ENCODE measurements at places on chromosomes 1 and 21.

DNA sequence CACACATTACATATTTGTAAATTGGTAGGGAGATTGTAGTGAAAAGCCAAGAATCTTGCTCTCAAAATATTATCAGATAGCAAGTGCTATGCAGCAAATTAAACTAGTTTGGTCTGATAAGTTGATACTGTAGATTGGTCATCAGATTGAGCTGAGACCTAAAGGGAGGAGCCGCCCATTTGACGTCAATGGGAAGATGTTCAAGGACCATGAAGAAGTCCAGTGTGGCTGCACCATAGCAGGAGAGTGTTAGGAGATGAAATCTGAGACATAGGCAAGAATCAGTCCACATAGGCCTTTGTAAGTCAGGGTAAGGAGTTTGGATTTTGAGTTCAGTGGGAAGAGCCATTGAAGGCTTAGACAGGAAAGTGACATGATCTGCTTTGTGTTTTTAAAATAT is 16.3 kb downstream of the ZMPSTE24 start:
- DNase-seq = no peak

DNA sequence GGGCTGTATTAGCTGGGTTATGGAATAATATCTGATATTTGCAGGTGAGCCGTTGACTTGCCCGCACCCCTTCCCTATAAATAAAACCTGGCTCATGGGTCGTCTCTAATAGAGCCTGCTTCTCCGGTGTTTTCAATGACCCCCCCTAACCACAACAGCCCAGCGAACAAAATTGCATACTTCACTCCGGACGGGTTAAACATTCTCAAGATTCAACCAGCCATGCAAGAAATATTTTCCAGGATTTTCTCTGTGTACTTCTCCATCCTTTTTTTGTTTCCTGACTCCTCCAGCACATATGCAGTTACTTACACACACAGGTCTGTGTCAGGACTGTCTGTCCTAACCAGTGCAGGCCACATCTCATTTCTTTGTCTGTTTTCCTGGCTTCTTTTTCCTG is 267.7 kb downstream of the ZNF648 start:
- DNase-seq = no peak

DNA sequence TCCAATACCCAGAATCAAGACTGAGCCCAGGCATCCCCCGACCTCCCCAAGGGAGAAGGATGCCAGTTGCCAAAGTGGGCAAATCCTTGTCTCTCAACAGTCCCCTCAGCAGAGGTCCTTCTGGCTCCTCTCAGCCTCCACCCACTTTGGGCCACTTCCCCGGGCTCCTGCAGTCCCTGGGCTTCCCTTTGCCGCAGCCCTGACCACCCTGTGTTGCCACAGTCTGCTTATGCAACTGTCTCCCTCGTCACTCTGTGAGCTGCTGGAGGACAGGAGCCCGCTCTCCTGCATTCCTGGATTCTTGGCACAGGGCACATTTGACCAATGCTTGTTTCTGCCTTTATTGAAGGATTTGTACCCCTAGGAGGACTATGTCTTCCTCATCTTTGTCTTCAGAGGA is 2.9 kb upstream of the LRP8 start:
- no peak for DNase-seq

DNA sequence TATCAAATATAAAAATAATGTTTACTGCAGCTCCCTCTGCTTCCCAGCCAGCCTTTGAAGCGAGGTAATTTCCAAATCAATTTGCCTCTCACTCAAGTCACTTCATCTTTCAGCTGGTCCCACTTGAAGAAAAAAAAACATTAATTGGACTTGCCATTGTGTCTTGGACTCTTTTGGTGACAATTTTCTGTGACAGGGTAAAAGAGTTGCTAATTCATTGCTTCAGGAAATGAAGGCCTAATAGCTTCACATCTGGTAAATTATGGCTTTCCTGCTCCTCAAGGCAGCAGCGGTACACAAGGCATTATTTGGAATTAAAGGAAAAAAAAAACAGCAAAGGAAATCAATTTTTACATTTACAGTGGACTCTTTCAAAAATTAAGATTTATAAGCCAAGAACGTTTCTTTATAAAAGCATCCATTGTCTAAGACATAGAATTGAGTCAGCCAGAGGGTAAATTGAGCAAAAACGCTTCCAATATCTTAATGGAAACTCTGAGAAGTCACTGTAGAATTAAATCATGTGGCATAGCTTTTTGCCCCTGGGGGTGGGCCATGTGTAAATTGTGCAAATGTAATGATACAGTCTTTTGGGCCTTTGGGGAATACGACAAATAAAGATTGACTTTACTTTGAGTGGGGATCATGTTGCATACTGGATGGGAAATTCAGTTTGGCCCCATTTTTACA is 102.5 kb downstream of the LYPLAL1 start:
- no peak for DNase-seq

- no peak for DNase-seq
These were observed 129.3 kb downstream of the CNIH3 start for GRCh38 chr1:224745394-224745793.

DNA sequence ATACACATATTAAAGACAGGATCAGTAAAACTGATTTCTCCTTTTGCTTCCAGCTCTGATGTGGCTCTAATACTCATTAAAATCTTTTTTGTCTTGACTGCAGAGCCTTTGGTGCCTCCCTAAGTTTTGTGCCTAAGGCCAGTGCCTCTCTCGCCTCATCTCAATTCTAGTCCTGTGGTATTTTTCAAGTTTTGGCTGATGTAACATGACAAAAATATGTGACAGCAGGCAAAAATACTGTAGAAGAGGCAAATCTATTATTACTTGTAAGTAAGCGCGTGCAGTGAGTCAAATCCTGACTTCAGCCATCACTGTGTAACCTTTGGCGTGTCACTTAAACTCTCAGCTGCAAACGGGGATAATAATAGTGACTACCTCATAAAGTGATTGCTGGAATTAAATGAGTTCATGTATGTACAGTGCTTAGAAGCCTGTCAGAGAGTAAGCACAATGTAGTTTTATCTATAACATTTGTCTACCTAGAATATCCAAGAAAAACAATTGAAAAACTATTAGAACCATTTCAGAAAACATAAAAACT is 74.0 kb downstream of the MAB21L3 start:
- DNase-seq = no peak

GRCh38 chr1:60745484-60745883 is 336.9 kb upstream of the NFIA start:
- DNase-seq = no peak

- DNase-seq = no peak
These were observed 29.8 kb upstream of the LRRC38 start for GRCh38 chr1:13543451-13544220.

DNA sequence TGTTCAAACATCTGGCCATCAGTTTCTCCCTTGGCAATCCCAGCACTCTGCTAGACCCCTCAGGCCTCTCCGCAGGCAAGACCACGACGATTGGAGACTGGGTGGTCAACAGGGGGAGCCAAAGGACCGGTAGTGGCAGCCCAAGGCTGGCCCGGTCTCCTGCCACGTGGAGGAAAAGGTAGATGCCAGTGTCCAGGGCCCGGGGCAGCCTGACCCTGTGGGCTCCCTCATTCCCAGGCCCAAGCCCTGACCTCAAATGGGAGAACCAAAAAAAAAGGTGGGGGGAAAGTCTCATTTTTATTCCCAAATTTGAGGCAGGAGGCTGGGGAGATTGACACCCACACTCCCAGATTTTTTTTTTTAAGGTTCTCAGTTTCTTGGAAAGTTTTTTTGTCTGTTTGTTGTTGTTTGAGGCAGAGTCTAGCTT is 24.8 kb downstream of the S100A6 start:
- DNase-seq = no peak

DNA sequence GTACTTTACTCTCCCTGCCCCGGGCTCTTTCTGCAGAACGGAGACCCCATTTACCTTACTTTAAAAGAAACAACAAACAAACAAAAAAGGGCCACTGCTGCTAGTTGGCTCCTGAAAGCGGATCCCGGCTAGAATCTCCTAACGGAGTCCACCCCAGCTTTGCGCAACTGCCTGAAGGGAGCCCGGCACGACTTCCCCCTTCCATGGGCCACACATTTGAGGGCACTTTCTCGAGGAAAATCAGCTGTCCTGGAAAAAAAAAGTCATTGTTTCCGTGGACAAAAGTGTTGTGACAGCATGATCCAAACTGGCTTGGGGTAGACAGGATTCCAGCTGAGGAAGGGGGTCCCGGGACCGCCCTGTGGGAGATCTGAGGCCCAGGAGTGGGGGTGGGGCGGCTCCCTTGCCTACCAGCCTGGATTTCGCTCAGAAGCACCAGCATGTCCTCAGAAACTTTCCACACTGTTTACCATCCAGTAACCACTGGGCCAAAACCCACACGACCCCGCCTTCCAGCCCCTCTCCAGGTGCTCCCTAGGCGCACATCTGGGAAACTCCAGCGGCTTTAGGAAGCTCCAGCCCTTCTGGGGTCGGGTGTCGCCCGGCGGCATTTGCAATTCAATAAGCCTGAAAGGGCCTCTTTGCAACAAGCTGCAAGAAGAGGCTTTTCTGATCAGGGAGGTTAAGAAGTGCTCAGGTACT is 4.8 kb downstream of the RIPK4 start:
- no peak for DNase-seq

- no peak for DNase-seq
These were observed 165.1 kb upstream of the CACNA1E start for GRCh38 chr1:181318022-181318857.

- no peak for DNase-seq
These were observed 65.2 kb downstream of the NOS1AP start for GRCh38 chr1:162134646-162135045.

- peak; percentile 42 for DNase-seq
These were observed 47.0 kb downstream of the F5 start for GRCh38 chr1:169538998-169539871.

- DNase-seq = no peak
These were observed 40.2 kb downstream of the PLXNA2 start for GRCh38 chr1:208203848-208204609.

DNA sequence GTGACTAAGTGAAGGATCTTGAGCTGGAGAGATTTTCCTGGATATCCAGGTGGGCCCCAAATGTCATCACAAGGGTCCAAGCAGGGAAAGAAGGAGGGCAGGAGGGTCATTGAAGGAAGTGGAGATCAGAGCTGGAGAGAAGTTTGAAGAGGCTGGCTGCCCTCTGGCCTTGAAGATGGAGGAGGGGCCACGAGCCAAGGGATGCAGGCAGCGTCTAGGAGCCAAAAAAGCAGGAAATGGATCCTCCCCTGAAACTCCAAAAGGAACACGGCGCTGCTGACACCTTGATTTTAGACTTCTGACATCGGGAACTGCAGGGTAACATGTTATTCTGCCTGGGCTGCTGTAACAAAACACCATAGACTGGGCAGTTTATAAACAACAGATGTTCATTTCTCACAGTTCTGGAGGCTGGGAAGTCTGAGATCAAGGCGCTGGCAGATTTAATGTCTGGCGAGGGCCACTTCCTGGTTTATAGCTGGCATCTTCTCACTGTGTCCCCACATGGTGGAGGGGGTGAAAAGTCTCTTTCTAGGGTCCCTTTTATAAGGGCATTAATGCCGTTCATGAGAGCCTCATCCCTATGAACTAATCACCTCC is 28.8 kb upstream of the ZBTB21 start:
- DNase-seq = peak; percentile 38

GRCh38 chr1:85494904-85495266 is 29.9 kb upstream of the DDAH1 start:
- DNase-seq = no peak
